Activated CD4-positive, alpha-beta T cell treated with anti-CD3 and anti-CD28 coated beads for 4 hours (primary cell): ENCODE measurements at places on chromosomes 2 and 18.

GRCh38 chr2:218648088-218648786 is 11.2 kb downstream of the ZNF142 start:
- DNase-seq, result peak; percentile 50

DNA sequence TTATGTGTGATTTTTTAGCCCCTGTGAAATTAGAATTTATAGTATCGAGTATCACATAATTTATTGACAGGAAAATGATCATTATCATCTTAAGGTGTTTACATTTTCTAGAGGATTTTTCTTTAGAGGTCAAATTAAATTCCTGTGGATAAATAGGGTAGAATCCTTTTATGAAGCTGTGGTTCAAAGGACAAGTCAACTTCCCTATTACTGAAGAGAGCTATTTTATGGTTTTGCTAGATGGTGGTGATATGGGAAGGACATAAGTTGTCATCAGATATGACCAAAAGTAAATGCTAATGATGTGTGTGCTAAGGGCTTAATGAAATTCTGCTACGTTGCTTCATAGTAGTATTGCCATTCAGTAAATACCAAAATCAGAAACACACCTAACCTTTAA is 80.1 kb downstream of the EML4 start:
- DNase-seq, result no peak

GRCh38 chr2:1132328-1132969 is 181.8 kb downstream of the SNTG2 start:
- DNase-seq, result peak; percentile 5

- DNase-seq, result no peak
Measured at GRCh38 chr2:29475499-29475898, 360.3 kb downstream of the CLIP4 start.

GRCh38 chr18:61764381-61764780 is 128.4 kb downstream of the RNF152 start:
- DNase-seq, result no peak

DNA sequence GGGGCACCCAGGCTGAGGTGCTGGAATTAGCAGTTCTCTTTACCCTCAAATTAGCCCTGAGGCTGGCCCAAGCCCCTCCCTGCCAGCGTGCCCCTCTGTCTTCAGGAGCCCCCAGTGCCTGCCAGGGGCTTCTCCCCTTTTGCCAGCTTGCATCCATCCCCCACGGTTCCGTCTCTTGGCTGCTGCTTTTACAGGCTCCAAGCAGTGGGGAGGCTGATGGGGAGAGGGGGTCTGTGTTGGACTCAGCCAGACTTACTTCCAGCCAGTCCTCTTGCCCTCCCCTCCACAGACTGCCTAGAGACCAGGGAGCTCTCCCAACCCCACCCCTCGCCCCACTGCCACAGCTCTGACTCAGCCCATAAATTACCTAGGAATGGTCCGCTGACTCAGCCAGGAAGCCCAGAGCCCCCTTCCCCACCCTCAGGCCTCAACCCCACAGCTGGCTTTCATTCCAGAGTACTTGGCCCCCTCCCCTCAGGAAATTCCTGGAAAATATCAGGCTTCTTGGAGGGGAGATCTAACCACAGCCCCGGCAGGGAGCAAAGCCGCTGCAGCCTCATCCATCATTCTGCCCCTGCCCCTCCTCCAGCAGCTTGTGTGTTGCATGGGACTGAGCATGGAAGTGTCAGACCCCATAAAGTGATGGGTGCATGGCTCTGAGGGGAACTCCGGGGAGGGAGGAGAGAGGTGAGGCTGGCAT is 184.6 kb downstream of the ZFP36L2 start:
- DNase-seq, result no peak

GRCh38 chr2:217382794-217383193 is 522.9 kb upstream of the TNP1 start:
- DNase-seq, result no peak

GRCh38 chr2:230666885-230667712 is 45.5 kb upstream of the CAB39 start:
- no peak for DNase-seq

- no peak for DNase-seq
Measured at GRCh38 chr2:200450288-200450687, 59.6 kb downstream of the KCTD18 start.

GRCh38 chr2:10864861-10865636 is 46.7 kb upstream of the KCNF1 start:
- no peak for DNase-seq

DNA sequence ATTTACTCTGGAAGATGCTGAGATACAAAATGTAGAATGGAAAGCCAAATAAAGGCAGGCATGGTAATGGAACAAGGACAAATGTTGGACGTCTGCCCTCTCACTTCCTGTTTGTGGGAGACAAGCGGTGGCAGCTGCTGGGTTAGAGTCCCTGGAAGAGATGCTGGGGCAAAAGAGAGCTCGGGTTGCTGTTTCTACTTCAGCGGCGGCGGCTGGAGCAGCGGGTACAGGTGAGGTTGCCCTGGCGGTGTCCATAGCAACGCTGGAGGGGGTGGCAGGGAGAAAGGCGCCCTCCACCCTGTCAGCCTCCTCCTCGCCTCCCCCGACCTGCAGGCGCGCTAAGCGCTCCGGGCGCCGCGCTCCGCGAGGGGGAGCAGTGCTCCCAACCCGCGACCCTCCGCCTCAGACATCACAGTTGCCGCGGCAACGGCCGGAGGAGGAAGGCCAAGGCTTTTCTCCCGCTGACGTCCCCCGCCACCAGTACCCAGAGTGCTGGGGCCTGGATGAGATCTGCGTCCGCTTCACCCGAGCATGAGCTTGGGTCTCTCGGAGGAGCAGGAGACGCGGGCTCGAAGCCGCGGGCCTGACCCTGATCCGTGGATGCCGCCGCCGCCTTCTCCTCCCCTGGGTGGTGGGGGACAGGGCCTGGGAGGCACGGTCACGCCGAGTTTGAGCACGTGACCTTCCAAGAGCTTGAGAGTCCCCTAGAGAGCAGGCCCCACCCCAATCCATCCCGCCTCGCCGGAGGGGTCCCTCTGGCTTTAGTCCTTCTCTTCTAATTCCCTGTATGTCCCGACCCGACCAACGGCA is 65.6 kb downstream of the NOL4 start:
- no peak for DNase-seq

- DNase-seq, result no peak
Measured at GRCh38 chr2:27008678-27009077, 24.1 kb upstream of the TMEM214 start.

DNA sequence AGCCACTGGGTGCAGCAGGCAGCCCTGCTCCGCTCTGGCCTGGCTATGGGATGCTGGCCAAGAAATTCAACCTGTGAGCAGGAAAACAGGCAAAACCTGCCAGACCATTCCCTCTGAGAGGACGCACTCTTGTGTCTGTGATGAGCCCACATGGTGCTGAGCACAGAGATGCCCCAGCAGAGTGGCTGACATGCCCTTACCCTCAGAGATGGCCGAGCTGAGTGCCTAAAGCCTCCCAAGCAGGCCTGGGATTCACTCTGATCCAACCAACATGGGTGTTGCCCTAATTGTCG is 34.3 kb upstream of the TAF1B start:
- no peak for DNase-seq

- DNase-seq, result no peak
Measured at GRCh38 chr2:236558993-236559978, 10.3 kb upstream of the ACKR3 start.

- no peak for DNase-seq
Measured at GRCh38 chr2:137420744-137421143, 543.5 kb upstream of the HNMT start.

- no peak for DNase-seq
Measured at GRCh38 chr2:196821195-196821594, 12.0 kb upstream of the C2orf66 start.

DNA sequence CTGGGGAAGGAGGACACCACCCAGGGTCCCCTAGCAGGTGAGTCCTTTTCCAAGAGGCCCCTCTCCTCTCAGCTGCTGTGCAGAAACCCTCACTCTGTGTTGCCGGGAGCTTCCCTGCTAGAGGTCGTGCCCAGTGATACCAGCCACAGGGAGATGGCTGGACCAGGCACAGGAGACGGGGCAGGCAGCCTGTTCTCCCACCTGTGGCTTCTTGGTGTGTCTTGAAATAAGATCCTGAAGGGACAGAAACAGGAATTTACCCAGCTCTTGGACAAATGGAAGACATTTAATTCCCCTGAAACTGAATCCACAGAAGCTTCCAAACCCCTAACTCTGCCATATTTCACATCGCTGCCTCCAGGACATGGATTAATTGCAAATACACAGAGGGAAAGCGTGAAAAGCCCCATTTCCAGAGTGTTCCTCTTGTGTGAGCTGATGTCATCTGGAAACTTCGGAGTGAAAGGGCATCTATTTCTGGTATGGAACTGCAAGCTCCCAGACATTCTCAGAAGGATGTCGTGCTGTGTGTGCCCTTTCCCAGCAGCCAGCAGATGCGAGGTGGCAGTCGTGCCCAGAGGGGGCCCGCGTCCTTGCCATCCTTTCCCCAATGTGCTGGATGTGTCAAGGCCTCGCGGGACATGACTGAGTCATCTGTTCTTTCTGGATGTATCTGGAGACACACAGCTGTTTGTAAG is 177.7 kb downstream of the SEPTIN10 start:
- DNase-seq, result no peak

- no peak for DNase-seq
Measured at GRCh38 chr2:147547440-147547839, 297.4 kb upstream of the ACVR2A start.

GRCh38 chr2:145032791-145033190 is 512.9 kb upstream of the ZEB2 start:
- DNase-seq, result no peak

GRCh38 chr2:152718909-152719645 is 657 bp downstream of the ARL6IP6 start:
- no peak for DNase-seq

DNA sequence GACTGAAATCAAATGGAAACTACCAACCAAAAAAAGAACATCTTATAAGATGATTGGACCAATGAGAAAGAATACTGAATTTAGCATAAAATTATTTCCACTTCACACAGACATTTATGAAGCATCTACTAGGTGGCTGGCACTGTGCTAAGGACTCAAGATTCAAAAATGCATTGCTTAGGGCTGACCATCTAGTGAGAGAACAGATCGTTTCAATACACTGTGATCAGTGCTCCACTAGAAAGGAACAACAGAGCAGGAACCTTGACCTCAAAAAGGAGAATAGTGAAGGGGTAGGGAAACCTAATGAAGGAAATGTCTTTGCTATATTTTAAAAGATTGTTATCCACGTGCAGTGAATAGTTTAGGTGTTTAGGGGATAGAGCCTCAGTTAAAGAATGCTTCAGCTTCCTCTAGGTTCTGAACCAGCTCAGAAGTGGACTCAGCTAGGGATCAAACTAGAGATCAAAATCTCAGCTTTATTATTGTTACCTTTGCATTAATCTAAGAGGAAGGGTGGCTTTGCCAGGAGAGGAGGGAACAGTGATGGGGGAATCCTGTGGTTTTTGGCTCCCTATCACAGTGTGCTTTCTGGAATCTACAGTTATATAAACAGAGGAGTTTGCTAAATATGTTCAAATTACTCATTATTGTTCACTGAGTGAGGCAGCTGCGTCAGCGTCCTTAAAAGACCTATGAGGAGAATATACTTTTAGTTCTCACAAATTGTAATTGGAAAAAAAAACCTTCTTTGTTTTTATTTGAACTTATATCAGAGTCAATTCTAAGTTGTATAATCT is 16.2 kb upstream of the BBS5 start:
- no peak for DNase-seq

- no peak for DNase-seq
Measured at GRCh38 chr2:140654565-140654964, 1476.3 kb downstream of the LRP1B start.

DNA sequence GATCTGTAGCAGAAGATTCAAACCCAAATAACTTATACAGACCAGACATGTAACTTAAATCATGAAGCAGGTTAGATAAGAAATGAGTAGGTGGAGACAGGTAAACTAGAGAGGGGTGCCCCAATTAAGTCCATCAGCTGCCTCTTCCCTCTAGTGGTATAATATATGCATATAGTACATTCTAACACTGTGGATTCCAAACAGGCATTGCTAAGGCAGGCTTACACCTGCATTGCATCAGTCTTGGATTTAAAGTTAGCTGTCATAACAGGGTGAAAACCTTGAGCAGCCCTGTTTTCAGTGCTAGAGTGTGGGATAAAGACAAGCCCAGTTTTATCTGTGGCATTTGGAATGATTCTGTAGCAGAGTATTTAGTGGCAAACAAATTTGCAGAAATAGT is 63.4 kb downstream of the NYAP2 start:
- no peak for DNase-seq

DNA sequence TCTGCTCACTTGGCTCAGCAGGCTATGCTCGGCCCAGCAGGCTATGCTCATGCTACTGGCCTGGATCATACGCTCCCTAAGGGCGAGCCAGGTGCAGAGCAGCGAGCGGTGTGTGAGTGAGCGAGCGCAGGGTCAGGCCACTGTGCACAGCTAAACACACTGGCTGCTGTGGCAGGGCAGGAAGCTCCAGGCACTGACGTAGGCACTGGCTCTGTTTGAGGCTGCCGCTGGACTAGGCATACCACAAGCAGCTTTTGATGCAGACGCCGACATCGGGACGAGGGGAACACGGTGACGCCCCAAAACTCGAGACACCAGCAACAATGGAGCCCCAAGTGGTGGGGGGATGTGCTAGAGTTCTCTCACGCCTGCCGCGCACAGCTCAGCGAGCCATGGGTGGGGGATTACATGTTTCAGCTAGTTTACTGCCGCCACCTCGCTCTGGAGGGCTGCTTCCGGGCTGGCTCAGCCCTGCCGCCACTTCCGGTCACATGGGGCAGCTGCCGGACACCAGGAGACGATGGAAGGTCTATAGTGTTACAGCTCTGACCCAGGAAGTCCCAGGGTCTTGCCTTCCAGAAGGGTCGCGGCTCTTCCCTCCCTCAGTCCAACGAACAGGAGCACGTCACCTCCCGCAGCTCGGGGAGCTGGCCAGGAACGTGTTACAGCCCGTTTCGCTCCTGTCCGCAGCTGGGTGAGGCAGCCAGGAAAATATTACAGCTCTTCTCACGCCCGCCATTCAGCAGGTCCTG is 1176.9 kb upstream of the LRRTM1 start:
- no peak for DNase-seq

DNA sequence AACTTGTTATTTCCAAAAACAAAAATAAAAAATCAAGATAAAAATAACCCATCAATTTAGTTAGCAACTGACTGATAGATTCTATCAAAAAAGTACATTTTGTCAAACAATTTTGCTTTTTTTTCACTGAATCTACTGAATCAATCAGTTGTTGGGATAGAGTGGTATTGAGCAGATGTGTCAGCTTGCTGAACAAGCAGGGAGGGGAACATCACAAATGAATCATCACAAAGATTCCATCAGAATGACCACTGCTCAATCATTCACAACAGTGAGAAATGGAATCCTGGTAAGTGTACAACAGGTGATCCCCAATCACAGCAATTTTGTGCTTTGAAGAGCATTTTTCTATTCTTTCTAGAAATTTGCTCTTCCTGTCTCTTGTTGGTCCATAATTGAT is 12.3 kb upstream of the SLC14A2 start:
- no peak for DNase-seq
